ENCODE measurements at places on chromosomes 13 and 19.

- DNase-seq, result no peak
These were observed 151.6 kb downstream of the ZNF486 start for GRCh38 chr19:20318616-20319015.

- no peak for DNase-seq
These were observed 1.0 kb upstream of the RPS5 start for GRCh38 chr19:58385891-58386575.

DNA sequence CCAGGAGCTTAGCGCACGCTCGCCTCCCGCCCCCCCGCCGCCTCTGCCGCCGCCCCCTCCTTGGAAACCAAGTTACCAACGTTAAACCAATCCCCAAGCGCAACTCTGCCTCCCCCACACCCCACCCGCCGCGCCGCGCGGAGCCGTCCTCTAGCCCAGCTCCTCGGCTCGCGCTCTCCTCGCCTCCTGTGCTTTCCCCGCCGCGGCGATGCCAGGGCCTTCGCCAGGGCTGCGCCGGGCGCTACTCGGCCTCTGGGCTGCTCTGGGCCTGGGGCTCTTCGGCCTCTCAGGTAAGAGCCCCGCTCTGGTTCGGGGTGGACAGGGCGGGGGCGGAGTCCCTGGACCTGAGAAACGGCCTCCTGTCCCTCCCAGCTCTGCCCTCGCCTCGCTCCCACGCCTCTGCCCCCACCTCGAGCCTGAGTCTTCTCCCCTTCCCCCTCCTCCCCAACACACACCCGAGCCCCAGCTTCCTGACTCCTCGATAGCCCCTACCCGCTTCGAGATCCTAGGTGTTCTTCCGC, at the start of gene ICAM5:
Gene ICAM5, plus strand, starts transcription at position 117 of the 521 bp plus-strand sequence. Its CDS starts 92 bp downstream, at position 209.
- peak; percentile 70 for DNase-seq

DNA sequence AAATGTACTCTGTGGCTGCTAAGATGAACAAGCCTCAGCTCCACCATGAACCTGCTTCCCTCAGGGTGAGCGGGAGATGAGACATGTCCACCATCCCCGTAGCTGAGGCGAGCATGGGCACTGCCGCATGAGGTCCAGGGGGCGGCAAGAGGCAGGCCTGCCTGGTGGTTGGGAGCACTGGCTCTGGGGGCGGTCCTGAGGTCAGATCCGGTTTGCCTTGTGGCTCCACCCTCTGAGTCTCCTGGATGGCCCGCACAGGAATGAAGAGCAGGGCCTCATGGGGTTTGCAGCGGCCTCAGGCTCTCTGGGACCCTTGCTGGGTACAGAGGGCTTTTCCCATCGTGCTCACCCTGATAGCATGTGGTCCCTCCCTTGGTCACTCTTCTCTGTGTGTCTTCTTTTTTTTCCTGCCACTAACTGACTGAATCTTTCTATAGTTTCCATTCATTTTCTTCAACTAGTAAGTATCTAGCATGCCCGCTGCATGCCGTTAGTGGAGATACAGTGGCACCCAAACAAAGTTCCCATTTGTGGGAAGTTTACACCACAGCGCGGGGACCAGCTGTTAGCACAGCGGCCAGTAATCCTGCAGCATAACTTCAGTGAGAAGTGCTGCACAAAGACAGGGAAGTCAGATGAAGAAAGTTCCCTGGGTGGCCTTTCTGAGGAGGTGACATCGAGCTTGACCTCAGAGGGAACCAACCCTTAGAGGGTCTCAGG, 37.3 kb downstream of the CAPN12 start:
- no peak for DNase-seq

DNA sequence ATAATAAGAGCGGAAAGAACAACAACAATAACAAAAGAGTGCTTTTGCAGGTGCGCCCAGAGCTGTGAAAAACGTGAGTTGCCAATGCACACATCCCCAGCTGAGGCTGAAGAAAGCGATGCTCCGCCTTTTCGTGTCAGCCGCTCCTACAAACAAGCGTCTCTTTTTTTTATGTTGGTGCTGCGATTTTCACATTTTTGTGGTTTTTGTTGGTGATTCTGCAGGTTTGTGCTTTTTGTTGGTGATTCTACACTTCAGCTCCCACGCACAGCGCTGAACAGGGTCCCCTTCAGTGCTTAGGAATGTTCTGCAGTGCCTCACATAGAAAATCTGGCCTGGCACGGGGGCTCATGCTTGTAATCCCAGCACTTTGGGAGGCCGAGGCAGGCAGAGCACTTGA, 7.3 kb upstream of the SBK3 start:
- DNase-seq, result no peak

GRCh38 chr19:10408511-10409283, 5.4 kb upstream of the CDC37 start:
- peak; percentile 97 for DNase-seq

DNA sequence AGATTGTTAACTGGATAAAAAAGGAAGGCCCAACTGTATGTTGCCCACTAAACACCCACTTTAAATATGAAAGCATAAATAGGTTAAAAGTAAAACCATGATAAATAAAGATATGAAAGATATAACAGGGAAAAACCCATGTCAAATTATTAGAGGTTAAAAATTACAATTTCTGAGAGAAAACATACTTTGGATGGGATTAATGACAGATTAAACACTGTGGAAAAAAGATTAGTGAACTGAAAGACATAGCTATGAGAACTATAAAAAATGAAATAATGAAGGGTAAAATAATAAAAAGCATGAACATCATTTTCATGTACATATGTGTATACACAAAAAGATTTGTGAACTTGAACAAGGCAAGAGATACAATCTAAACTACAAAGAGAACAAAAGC, 2.2 kb upstream of the ZNF577 start:
- no peak for DNase-seq

DNA sequence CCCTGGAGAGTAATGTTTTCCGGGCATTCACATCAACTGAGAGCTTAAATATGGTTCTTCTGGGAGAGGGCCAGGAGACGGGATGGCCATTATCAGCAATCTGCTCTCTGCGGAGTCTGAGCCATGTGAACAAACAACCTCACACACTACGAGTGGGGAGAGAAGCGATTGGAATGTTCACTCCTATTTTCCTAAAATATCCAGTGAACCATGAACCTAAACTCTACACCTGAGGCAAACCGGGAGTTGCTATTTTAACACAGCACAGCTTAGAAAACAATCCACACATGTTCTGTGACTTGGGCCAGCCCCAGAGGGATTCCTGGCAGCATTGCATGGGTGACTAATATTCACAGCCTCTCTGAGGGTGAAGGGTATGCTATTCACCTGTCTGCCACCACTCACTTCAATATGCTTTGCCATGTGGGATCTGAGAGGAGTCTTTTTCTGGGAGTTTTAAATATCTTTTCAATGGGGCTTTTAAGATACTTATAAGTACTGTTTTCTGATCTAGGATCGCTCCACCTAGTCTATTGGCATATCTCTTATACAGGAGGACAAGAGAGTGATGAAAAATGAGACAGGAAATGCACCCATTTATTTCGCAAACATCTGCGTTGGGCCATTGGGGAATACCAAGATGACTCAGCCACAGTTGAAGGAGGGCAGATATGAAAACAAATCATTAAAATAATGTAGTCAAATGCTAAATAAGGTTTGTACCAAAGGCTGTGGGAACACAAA, 72.6 kb upstream of the SERP2 start:
- peak; percentile 89 for DNase-seq
